Activated CD8-positive, alpha-beta memory T cell treated with anti-CD3 and anti-CD28 coated beads for 1 hour (primary cell): ENCODE measurements at places on chromosomes 1 and 21.

DNA sequence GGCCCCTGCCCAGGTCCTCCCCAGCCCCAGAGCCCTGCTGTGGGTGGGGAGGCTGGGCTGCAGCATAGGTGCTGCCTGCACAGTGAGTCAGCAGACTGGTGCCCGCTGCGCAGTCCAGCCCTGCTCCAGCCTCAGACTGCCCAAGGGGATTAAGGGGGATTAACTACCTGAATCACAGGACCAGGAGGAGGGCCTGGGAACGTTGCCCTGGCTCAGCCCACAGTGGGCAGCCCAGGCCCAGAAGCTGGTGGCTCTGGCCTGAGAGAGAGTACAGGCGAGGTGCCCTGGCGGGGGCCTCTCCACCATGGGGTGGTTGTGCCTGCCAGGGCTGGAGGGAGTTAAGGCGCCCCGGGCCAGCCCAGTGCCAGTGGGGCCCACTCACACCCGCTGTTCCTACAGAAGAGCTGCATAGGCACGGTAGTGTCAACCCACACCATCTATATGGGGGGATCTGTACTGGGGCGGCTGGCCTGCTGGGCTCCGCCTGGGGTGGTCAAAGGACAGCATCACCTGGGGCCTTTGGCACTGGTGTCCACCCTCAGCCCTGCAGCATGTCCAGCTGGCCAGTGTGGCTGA, 2.3 kb downstream of the OBSCN start:
- no peak for DNase-seq

DNA sequence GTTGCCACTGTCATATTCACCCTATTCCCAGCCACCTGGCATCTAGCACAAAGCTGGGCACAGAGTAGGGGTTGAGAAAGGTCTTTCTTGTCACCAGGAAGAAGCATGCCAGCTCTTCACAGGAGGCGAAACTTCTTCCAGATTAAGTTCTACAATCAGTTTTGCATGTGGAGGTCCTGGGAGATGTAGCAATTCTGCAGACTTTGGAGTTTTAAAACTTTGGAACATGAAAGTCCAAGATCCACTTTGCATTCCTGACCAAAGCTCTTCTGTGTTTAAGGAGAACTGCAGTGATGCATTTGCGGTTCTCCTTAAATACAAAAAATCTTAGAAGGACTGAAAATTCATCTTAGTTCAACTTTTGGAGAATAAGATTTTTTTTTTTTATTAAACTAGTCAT, 258.5 kb upstream of the USP24 start:
- no peak for DNase-seq

- no peak for DNase-seq
Observed at GRCh38 chr1:76627901-76628300, 239.4 kb upstream of the ST6GALNAC5 start.

GRCh38 chr1:11880181-11880575, 21.4 kb upstream of the NPPB start:
- no peak for DNase-seq

GRCh38 chr1:208767816-208768215, 523.6 kb upstream of the PLXNA2 start:
- no peak for DNase-seq
